ENCODE measurements at places on chromosomes 5 and 9.

DNA sequence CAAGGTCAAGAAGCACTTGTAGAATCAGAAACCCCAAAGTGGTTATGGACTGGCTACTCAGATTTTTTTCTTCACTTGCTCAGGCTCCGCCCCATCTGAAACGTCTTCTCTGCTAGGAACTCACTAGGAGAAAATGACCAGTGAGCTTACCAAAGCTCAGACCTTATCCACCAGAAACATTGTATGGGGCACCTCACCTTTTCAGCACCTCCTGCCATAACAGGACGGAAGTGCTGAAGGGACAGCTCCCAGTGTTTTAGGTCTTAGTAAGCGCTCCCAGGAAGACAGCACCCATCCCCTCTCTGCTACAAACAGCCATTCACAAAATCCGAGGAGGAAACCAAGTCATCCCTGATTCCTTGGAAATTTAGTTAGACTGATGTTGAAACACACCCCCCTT, 1.2 kb upstream of the GABRA1 start:
- no peak for DNase-seq

DNA sequence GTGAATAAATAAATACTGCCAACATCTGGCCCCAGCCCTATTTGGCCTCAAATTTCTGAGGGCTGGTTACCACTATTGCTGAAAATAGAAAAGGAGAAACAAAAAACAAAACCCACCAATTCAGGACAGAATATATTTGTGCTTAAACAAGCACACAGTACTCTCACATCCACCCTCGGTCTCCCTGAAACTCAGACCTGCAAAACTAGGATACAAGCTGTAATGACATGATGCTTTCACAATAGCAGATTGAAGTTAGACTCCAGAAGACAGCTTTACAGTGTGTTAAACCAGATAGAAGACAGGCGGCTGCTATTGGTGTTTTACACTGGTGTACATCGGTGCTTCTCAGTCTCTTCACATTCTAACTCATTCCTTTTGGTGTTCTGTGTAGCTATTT, 214.9 kb upstream of the DMRT1 start:
- DNase-seq, result no peak

GRCh38 chr5:6715758-6716628, 2.8 kb downstream of the TENT4A start:
- DNase-seq, result no peak

GRCh38 chr5:1975406-1975715, 92.6 kb upstream of the IRX4 start:
- no peak for DNase-seq

- no peak for DNase-seq
These were observed 38.4 kb downstream of the PPP1R2B start for GRCh38 chr5:156888520-156888919.

- DNase-seq, result no peak
These were observed 18.6 kb upstream of the GLRX start for GRCh38 chr5:95840956-95841705.

DNA sequence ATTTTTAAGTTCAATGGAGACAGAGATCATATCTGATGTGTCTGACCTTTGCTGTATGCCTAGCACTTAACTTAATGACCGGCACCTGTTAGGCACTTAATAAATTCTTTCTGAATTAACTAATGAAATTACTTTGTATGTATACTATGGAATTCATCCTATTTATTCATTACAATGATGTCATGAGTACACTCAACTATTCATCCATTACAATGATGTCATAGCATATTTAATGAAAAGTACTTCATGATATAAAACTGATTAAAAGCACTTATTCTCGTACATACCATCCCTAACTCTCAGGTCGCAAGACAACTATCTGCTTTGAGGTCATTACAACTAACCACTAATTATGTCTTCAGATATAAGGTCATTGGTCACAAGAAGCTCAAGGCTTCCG, 1131.6 kb downstream of the DTWD2 start:
- DNase-seq, result no peak

All from NCI-H446 treated with DMSO at 0.1 percent for 48 hours (cell line).